ENCODE measurements at places on chromosomes 6 and 20.

DNA sequence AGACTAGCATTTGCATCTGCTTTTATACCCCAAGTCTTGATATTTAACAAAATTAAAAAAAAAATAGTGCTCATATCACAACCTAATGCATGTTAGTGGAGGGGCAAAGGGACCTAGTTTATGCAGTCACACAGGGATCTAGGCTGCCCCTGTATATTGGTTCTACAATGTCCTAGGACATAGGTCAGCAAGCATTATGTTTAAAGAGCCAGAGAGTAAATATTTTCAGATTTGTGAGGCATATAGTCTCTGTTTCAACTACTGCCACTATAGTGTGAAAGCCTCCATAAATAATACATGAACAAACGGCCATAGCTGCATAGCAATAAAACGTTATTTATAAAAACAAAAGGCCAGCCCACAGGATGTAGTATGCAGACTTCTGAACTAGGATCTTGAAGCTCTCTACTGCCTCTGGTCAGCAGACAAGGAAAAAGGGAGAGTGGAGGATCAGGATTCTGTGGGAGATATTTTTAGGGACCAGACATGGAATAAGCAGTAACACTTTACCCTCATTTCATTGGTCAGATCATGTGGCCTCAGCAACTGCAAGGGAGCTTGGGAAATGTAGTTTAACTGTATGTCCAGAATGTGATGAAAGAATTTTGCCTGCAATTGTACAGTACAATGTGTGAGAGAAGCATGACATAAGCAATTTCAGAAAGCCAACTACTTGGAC lies 414.2 kb upstream of the SPTLC3 start:
- DNase-seq = peak; percentile 71

GRCh38 chr6:83815631-83816272 lies 37.4 kb upstream of the RIPPLY2 start:
- DNase-seq = no peak

DNA sequence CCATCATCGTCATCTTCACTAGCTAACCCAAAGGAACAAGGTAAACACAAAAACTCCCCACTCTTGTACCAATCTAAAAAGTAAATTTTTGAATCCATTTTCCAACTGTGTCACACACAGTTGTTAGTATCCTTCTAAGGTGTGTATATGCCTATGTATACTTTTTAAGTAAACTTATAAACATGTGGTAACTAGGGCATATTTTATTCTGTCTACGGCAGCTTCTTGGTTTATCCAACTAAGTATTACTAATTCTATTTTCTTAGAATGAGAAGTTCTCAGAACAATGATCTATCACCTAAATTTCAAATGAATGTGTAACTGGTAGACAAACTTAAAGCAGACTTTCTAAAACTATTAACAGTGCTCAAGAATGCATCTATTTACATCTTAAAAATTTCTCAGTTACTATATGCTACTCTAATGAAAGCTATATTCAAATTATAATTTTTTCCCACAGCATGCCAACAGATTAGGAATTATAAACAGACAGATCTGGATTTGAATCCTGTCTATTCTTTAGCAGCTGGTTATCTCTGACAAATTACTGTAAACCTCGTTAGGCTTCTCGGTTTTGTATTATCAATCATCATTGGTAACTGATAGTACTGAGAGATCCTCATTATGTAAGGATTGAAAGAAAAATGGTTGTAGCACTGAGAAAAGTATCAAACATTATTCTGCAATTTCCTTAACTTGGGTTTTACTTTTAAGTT lies 1.8 kb upstream of the PLN start:
- no peak for DNase-seq

GRCh38 chr6:169646906-169647567 lies 54.8 kb downstream of the WDR27 start:
- DNase-seq = no peak

GRCh38 chr6:73451223-73452106 lies 632 bp downstream of the CGAS start:
- peak; percentile 76 for DNase-seq

All from muscle of leg (tissue), 16 donors.